Activated CD8-positive, alpha-beta T cell treated with anti-CD3 and anti-CD28 coated beads, Interleukin-2, amount 10 ng/mL, durations not matched to agents 7 days and 5 days (primary cell): ENCODE measurements at places on chromosomes 11 and 22.

- DNase-seq: no peak
Measured at GRCh38 chr11:35009944-35010342, 93.5 kb downstream of the PDHX start.

- DNase-seq: no peak
Measured at GRCh38 chr22:29055192-29055830, 6.3 kb downstream of the C22orf31 start.

DNA sequence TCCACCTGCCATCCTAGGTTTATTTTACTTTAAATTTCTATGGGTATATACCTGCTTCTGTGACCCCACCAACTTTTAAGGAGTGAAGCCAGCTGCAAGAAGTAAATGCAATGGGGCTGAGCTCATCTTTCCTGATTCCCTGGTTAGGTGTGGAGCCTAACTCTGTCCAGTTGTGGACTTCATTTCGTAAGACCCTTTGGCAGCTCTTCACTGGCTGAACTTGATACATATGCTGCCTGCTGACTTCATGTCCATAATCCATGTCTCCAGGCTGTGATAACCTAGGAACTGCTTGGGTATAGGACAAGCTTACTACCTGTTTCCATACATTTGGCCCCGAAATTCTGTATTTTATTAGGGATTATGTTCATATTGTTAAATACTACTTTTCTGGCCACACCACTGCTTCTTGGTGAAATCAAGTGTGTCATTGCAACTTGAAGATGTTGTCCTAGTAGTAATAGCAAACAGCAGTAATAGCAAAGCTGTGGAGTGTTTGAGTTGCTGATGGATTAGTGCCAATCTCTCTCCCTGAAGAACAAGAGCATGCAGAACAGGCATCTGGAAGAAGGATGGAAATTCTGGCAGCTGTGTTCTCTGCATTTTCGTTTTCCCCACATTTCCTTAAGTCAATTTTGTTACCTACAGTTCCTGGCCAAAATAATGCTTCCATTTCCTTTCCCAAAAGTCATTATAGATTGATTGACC, 31.2 kb downstream of the LDLRAD3 start:
- no peak for DNase-seq

- no peak for DNase-seq
Measured at GRCh38 chr11:64088162-64089026, 52.7 kb downstream of the FLRT1 start.

DNA sequence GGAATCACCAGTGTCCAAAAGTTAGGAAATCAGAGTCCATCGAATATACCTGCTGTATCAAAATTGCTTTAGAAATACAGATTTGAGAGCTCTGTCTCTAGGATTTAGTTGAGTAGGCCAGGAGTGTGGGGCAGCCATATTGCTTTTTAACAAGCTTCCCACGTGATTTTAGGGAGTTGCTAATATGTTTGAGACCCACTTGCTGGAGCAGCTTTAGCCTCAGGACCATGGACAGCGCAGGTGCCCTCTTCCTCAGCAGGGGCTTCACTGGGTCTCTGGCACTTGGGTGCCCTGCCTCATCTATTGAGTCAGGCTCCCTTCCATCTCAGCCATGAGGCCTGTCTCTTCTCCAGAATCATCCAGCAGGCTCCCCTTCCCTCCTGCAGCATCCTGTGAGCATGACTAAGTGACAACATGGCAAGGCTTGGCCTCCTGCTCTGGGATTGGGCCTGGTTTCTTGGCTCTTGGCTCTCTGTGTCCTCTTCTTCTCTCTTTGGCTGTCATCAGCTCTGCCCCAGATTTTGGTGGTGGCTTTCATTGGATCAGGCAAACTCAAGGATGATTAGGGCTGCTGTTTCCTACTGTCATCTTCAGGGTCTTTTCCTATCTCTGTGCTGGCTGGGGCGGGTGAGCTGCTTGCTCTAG, 70.0 kb downstream of the SGSM1 start:
- DNase-seq: peak; percentile 50

DNA sequence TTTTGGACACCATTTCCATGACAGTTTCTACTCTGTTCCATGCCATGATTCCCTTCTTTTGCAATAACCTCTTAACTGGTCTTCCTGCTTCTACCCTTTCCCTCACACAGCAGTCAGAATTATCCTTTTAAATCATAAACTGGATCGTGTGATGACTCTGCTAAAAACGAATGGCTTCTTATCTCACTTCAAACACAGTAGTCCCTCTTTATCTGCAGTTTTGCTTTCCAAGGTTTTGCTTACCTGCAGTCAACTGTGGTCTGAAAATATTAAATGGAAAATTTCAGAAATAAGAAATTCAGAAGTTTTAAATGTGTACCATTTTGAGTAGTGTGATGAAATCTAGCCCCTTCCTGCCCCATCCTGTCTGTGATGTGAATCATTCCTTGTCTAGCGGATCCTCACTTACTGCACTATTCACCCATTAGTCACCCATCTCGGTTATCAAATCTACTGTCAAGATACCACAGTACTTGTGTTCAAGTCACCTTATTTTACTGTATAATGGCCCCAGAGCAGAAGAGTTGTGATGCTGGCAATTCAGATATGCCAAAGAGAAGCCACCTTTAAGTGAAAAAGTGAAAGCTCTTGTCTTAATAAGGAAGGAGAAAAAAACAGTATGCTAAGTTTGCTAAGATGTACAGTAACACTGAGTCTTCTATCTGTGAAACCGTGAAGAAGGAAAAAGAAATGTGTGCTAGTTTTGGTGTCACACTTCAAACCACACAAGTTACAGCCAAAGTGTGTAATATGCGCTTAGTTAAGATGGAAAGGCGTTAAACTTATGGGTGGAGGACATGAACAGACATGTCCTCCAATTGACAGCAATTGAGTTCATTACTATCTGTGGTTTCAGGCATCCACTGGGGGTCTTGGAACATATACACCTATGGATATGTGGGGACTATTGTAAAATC, 283.0 kb downstream of the DDX10 start:
- DNase-seq: no peak

- DNase-seq: no peak
Measured at GRCh38 chr11:130512662-130513061, 64.2 kb downstream of the ADAMTS15 start.

- DNase-seq: peak; percentile 79
Measured at GRCh38 chr11:76807206-76807875, 24.2 kb downstream of the TSKU start.

- DNase-seq: no peak
Measured at GRCh38 chr11:86210898-86211297, 33.7 kb upstream of the EED start.

- peak; percentile 24 for DNase-seq
Measured at GRCh38 chr11:57604296-57605027, 7.0 kb downstream of the SERPING1 start.

DNA sequence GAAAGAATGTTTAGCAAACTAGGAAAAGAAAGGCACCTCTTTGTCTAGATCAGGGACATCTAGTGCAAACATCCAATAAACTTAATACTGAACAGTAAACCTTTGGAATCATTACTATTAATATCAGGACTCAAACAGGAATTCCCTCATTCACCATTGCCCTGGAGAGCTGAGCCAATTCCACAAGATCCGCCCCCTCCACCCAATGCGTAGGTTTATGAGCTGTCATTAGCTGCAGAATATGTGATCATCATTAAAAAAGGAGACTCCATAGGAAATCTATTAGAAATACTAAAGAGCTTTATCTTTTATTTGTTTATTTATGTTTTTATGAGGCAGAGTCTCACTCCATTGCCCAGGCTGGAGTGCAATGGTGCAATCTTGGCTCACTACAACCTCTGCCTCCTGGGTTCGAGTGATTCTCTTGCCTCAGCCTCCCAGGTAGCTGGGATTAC, 5.5 kb downstream of the IL17REL start:
- DNase-seq: no peak

- DNase-seq: no peak
Measured at GRCh38 chr11:86760577-86760976, 39.8 kb upstream of the PRSS23 start.

- DNase-seq: no peak
Measured at GRCh38 chr11:86940122-86940777, 14.9 kb downstream of the FZD4 start.

DNA sequence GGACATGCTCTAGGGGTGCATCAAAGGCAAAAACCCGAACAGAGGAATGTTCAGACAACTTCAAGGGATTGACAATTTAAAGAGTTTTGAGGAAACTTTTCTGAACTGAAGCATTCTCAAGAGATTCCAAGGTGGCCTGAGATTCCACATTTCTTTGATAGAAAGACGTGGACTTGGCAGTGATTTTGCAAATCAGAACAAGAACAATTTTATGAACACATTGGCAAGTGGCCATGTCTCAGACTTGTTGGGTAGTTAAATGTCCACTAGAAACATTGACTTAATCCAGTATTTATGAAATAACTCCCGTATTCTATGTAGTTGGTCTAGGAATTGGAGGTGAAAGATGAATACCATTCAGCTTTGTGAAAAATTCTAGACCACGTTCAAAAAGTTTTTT, 13.8 kb downstream of the NCAM1 start:
- no peak for DNase-seq

DNA sequence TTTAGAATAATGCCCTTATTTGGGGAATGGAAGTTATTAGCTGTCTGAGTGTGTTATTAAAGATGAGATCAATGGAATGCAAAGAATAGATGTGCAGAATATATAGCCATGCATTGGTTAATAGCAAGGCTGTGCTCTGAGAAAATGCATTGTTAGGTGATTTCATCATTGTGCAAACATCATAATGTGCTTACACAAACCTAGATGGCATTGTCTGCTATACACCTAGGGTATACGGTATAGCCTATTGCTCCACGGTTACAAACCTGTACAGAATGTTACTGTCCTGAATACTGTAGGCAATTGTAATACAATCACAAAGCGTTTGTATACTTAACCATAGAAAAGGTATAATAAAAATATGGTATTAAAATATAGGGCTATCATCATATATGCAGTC, 25.5 kb downstream of the SLC5A12 start:
- no peak for DNase-seq

DNA sequence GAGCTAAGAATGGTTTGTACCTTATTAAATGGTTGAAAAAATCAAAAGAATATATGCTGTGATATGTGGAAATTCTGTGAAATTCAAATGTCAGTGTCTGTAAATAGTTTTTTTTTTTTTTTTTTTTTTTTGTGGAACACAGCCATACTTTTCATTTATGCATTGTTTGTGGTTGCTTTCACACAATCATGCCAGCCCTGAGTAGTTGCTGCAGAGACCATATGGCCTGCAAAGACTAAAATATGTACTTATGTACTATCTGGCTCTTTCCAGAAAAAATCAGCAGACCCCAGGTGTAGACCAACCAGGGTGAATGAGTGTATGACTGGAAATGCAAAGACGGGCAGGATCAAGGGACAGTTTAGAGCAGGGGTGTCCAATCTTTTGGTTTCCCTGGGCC, 98.3 kb downstream of the PTPRJ start:
- no peak for DNase-seq

DNA sequence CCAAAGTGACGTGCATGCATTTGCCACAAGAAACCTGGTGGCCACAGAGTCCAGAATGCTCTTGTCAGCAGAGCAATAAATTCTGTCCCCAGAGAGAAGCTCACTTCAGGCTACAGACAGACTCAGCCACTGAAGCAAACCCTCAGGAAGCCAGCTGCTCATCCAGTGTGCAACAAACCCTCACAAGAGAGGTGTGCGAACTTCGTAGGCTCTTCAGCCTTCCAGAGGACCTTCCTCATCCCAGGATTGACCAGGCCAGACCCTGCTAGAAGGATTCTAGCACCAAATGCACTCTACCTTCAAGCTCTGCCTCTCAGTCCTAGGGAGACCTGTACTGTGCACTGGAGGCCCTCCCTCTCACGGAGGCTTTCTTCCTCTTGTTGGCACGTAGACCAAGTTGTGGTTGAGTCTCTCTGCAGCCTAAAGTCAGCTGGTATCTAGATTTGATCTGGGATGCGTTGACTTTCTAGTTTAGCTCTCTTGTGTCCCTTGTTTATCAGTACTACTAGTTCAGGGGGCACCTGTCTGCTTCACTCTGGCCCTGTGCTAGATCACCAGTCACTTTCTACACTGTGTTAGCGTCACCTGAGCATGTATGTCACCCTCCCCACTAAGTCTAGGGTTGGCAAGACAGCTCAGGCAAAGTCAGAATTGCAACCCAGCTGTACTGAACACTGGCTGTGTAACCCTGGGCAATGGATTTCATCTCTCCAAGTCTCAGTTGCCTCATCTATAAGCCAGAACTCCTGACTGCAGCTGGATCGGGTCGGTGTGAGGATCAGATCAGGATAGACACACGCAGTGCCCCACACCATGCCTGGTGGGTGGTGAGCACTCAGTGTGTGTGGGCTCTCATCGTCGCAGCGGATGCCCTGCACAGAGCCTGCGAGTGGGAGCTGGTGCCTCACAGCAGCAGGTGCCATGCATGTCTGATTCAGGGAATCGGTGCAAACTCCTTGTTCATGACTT, 22.1 kb upstream of the TMPRSS13 start:
- peak; percentile 73 for DNase-seq

DNA sequence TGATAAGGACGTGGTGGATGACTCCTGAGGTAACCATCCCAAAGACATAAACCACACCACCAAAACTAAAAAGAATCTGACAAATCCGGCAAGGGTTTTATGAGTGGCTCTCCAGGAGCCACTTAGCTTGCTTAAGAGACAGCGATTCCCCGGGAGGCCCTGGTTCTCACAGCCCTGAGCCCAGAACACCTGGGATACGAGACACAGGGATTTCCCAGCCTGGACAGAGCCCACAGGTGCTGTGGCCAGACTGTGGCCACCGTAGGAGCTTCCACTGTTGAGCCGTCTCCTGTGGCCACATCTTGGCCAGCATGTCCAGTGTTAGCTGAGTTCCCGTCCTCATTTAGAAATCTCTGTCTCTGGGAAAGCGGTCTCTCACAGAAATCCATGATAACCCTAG, 71.2 kb upstream of the ASPHD2 start:
- DNase-seq: no peak

DNA sequence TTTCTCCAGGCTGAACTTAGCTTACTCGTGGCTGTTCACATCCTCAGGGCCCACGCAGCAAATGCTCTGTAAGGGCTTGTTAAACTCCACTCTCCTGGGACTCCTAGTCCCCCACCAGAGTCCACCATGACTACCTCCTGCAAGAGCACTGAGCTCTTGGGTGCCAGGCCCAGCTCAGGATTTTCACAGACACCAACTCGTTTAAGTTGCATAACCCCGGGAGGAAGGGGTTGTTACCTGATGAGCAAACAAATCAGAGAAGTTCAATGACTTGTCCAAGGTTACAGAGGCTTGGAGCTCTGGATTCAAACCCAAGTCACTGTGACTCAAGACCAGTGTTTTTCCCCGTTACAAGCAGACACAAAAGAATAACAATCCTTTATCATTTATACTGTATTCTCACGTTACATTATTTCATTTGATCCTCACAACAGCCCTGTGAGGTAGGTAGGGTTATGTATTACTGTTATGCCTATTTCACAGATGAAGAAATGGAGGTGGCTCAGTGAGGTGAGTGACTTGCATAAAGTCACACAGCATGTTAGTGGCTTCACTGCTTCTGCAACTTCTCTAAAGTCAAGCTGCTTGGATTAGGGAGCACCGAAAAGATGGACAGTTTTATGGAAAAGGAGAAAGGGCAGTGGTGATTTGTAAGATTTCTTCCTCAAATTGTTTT, 17.4 kb downstream of the KCTD21 start:
- no peak for DNase-seq

GRCh38 chr22:26431261-26431995, 2.4 kb downstream of the ASPHD2 start:
- DNase-seq: no peak

- DNase-seq: no peak
Measured at GRCh38 chr11:64461081-64461480, 102.1 kb downstream of the RPS6KA4 start.

- peak; percentile 27 for DNase-seq
Measured at GRCh38 chr11:93704237-93704636, 37.1 kb downstream of the TAF1D start.
